Activated CD4-positive, alpha-beta T cell treated with anti-CD3 and anti-CD28 coated beads for 24 hours (primary cell): ENCODE measurements at places on chromosomes 1 and 21.

GRCh38 chr1:115982400-115982799 is 6.1 kb downstream of the SLC22A15 start:
- no peak for DNase-seq

- no peak for DNase-seq
Observed at GRCh38 chr1:15436881-15437442, 1.3 kb upstream of the CTRC start.

GRCh38 chr21:36882776-36883175 is 83.7 kb downstream of the HLCS start:
- no peak for DNase-seq

- DNase-seq: no peak
Observed at GRCh38 chr1:65425697-65426096, 5.2 kb downstream of the LEPR start.

GRCh38 chr1:19938472-19938871 is 15.1 kb upstream of the PLA2G2E start:
- no peak for DNase-seq

DNA sequence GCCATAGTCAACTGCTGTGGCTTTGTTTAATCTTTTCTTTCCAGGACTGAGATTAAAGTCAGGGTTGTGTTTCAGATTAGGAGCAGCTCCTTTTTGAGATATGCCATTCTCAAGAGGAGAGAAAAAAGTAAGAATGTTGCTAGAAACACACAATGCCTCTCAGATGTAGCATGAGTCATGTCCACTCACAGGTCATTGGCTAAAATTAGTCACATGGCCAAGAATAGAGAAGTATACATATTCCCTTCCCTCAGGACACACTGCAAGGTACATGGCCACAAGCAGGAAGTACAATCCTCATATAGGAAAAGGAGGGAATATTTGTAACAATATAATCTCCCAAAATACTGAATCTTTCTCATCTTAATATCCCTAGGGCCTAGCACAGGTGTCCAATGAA is 141.9 kb upstream of the PTBP2 start:
- no peak for DNase-seq

GRCh38 chr1:86068841-86069756 is 87.5 kb downstream of the COL24A1 start:
- DNase-seq: no peak

DNA sequence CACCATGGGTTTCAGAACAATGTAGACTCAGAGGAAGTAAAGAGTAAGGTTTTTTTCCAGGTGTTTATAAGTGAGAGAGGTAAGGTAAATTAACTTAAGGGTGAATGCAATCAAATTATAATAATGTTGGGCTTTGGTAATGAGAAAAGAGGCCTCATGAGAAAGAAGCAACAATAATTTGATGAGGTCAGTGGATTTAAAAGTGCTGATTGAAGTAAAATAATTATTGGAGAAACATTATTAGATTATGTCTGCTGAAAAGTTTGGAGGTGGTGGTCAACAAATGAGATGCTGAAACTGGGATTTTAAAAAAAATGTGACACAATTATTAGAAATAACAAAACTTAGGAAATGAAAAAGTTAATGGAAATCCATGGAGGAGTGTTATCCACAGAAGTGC is 187.4 kb upstream of the BRINP3 start:
- no peak for DNase-seq

- DNase-seq: peak; percentile 58
Observed at GRCh38 chr1:202235856-202236837, 42.5 kb downstream of the LGR6 start.

DNA sequence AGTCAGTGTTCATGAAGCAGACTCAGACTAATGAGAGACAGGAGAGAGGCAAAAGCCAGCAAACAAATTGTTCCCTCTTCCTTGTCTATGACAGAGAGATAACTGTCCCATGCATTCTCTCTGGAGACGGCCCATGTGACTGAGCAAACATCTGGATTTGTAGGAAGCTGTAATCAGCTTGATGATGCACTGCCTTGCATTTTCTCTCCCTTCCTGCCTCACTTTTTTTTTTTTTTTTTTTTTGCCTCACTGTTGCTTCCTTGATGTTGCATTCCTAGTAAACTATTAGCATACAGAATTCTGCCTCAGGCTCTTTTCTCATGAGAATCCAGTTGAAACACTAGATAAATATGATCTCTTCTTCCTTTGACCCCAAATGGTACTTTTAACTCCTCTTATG is 134.5 kb downstream of the HHIPL2 start:
- no peak for DNase-seq

DNA sequence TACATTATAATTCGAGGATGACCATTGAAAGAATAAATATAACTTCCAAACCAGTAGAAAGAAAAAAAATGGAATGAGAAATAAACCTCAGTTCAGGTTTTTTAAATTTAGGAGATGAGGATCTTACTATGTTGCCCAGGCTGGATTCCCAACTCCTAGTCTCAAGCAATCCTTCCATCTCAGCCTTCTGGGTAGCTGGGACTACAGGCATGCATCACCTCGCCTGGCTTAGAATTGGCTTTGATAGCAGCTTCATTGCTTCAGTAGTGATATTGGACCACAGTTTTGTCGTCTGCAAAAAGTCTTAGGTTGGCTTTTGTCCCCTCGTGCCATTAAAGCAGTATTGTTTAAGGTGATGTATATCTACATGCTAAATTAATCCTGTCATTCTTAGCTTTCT is 2.9 kb downstream of the NASP start:
- DNase-seq: no peak

GRCh38 chr1:70265946-70266345 is 44.8 kb downstream of the SRSF11 start:
- no peak for DNase-seq

DNA sequence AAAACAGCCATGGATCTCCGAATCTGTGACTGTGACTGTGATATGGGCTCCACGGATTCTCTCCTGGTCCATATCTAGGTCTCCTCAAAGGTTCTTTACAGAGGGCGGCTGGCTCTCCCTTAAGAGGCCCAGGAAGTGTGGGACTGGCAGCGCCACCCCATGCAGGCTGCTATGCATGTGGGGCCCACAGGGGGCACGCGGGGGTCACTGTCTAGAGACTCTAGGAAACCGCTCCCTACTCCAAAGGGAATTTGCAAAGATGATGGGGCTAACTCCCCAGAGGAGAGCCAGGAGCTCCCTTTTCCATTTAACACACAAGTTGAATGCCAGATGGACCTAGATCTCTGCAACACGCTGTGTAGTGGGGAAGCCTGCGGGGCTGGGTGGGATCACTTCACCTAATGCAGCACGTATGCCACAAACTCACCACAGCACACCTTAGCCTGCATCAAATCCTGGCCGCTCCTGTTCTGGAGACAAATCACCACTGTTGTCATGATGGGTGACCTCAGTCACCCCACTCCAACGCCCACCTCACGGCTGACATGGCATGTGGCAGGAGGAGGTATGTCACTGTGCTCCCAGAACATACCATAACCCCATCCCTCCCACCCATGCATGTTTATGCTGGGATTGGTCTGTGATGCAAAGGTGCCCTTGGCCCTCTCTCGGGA is 61.7 kb downstream of the SLC45A1 start:
- DNase-seq: no peak

GRCh38 chr1:13784971-13785370 is 85.0 kb downstream of the PRDM2 start:
- DNase-seq: no peak

DNA sequence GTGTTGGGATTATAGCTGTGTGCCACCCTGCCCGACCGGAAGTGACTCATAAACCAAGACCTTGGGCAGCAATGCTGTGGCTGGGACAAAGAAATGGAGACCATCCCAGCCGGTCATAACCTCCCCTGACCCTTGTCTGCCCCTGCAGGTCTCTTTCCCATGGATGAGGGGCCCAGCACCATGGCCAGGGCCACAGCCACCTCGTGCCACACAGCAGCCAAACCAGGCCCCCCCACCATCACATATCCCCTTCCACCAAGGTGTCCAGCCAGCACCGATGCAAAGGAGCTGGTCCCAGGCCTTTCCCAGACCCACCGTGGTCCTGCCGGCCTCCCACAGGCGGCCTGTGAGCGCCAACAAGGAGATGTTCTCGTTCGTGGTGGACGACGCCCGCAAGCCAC is 42.2 kb downstream of the FHAD1 start:
- no peak for DNase-seq

GRCh38 chr1:182133181-182133580 is 71.7 kb upstream of the ZNF648 start:
- DNase-seq: no peak

DNA sequence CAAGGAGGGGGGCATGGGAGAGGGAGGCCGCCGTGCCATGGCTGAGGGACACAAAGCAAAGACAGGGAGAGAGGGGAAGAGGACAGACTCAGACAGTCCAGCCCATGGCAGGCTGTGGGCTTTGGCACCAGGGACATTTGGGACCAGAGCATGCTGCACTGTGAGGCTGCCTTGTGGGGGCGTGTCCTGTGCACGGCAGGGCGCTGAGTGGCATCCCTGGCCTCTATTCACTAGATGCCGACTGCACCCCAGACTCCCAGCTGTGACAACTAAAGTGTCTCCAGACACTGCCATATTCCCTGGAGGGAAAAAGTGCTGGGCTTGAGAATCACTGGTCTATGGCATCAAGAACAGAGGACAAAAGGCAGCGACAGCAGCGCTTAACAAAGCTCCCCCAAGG is 18.6 kb upstream of the PRDM15 start:
- DNase-seq: no peak

GRCh38 chr1:221760911-221761310 is 19.0 kb upstream of the DUSP10 start:
- no peak for DNase-seq

DNA sequence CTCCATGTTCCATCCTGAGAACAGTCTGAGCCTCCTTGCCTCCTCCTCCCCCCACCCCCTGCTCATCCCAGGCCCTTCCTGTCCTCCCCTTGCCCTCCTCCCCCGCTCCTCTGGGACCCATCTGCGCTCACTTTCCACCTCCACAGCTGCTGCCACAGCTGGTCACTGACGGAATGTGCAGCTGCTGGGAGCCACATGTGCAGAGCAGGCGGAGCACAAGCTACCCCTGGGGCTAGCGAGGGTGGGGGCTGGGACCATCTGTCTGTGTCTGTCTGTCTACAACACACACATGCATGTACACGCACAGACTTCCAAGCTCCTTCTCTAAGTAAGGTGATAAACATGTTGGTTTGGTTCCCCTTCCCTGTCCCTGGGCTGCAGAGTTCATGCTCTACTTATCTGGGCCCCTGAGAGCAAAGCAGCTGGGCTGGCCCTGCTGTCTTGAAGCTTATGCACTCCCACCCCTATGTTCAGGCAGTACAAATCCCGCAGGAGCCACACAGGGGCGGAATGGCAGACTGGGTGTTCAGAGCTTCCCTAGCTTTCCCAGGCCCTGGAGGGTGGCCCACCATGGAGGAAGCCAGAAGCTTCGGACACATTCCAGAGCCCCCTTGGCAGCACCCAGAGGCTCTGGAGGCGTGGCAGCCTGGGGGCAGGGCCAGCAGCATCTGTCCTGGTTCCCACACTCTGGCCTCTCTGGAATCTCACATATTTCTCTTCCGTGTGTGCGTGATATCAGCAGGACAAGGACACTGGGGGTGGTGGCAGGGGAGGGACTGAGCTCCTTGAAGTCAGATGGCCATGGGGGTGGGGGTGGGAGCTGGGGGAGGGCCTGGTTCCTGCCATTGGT is 7.0 kb upstream of the HEYL start:
- no peak for DNase-seq

GRCh38 chr1:29655145-29655544 is 418.8 kb downstream of the PTPRU start:
- no peak for DNase-seq

DNA sequence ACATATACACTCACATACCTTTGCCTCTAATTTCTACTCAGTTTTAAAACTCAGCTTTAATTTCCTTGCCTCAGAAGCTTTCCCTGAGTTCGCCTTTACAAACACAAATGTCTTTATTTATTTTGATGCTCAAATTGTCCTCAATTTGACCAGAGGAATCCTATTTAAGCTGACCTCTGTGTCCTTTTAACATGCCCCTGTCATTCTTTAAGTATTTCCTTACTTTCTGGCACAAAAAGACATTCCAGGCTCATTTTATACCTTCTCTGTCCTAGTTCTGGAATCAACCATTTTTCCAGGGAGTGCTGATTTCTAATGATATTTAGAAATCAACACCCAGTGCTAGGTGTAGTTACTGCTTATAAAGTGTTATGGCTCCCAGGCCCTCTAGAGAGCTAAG is 82.5 kb downstream of the OSBPL9 start:
- no peak for DNase-seq

DNA sequence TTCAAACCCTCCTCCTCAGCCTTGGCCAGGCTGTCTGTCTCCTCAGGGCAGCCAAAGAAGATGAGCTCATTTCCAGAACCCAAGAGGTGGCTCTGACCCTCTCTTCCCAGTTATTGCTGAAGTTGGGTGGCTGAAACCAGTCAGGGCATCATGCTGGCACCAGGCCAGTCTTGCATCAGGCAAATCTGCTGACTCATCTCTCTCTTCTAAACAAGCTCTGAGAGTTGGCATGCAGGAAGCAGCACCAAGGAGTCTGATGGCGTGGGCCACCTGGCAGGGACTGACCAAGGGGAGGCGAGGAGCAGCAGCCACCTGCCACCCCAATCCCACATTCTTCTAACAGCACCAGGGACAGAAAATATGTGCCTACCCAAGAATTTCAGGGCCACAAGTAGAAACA is 104.8 kb upstream of the ATP1A1 start:
- no peak for DNase-seq

DNA sequence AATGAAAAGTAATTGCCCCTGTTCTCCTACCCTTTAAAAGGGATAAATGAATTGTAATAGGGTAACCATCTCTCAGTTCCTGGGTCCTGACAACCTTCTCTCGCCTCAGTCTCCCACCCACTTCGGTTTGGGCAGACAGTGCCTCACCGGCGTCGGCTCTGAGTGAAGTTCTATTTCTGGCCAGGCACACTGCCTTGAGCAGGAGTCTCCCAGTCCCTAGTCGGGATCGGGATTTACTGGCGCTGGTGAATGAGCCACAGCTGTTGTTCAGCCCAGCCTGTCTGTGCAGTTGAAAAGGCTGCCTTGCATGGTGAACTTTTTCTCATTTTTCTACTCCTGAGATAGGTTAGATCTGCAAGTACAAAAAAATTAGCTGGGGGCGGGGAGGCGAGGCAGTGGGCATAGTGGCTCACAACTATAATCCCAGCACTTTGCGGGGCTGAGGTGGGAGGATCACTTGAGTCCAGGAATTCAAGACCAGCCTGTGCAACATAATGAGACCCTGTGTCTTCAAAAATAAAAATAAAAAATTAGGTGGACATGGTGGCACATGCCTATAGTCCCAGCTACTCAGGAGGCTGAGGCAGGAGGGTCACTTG is 7.4 kb downstream of the PLEKHM2 start:
- no peak for DNase-seq

- no peak for DNase-seq
Observed at GRCh38 chr1:25927521-25928265, 21.5 kb upstream of the STMN1 start.

DNA sequence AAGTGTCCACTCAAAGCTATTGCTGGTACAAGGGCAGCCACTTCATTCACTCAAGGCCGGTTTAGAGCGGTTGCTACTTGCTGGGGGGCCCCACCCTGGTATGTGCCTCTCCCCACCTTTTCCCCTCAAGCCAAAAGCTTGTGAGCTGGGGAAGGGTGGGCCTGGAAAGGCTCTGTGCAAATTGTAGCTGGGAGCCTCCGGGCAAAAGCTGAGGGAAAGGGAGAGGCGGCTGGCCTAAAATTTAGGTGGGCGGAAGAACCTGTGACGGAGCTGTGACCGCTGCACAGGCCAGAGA is 306 bp upstream of the SH3D21 start:
- no peak for DNase-seq

- DNase-seq: no peak
Observed at GRCh38 chr21:32371913-32372314, 20.9 kb downstream of the URB1 start.
